ENCODE measurements at places on chromosomes 7 and 10.
A peak's percentile ranks its signal among the peaks of the same experiment; 100 is the strongest.

GRCh38 chr7:87475359-87476178 lies at the start of gene ABCB4:
TSS of gene ABCB4 (minus strand) at chr7:87475680. CDS start at chr7:87475465, 215 bp downstream.
- DNase-seq = no peak

GRCh38 chr7:36583318-36583717 lies 141.0 kb downstream of the AOAH start:
- DNase-seq = no peak

DNA sequence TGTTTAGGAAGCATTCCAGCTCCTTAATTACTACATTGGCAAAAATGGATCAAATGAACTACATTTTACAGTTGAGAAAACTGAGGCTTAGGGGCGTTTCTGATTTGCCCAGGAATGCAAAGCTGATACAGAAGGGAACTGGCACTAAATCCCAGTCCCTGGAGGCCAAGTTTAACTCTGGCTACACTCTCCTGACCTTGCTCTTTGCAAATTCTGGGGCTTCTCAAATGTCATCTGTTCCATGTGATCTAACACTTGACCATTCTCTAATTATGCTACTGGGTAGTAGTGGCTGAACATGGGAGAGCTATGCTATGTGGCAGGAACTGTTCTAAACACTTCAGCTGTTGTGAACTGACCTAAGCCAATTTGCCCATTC lies 11.3 kb upstream of the HABP2 start:
- no peak for DNase-seq

- DNase-seq = no peak
Observed at GRCh38 chr7:96952974-96953391, 52.4 kb upstream of the DLX6 start.

- no peak for DNase-seq
Observed at GRCh38 chr7:154997840-154998370, 5.0 kb downstream of the PAXIP1 start.

- no peak for DNase-seq
Observed at GRCh38 chr7:80619741-80620140, 18.7 kb upstream of the CD36 start.

- no peak for DNase-seq
Observed at GRCh38 chr10:33132626-33133025, 174.6 kb upstream of the ITGB1 start.

DNA sequence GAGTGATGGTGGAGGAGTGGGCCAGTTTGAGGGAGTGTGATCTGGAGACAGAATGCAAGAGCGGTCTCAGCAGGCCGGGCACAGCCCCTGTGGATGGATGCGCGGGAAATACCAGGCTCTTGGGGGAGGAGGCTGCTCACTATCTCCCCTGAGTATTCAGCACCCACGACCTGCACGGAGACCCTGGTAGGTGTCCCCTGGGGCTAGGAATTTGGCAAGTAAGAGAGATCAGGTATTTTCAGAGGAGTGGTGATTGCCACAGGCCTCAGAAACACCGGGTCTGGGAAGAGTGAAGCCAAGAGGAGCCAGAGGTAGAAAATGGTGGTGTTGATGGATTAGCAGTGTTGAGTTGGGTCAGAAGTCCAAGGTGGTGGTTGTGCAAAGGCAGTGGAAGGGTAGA lies 426.3 kb downstream of the PAXIP1 start:
- no peak for DNase-seq

DNA sequence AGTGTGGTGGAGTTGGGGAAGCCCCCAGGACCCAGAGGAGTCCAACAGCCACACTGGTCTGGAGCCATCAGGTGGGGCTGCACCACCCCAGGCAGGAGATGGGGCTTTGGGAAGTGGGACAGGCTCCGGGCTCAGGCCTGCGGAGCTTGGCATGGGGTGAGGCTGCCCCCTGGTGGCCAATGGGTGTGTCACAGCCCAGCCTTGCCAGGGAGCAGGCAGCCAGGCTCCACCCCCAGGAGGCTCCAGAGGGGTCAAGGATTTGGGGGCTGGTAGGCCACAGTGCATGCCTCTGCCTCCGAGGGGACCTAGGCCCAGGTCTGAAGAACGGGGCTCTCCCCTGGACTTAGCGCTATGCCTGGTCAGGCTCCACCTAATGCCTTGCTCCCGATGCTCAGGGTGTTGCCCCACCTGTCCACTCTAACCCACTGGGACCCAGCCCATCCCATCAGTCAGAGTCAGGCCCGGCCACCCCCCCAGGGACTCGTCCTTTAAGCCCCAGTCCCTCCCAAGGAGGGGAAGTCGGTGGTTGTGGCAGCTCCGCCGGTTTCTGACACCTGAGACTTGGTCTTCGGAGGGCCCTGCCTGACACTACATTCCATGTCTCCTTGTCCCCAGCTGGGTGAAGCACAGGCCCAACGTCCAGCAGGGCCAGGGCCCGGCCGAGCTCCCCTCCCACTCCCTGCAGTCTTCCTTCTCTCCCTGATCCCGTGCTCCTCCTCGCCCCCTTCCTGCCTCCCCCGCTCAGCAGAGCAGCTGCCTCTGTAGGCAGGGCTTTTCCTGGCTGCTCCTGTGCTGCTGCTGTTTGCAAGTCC lies 11.3 kb upstream of the SAMD8 start:
- DNase-seq = peak; percentile 91

GRCh38 chr7:39005036-39005435 lies 27.3 kb downstream of the POU6F2 start:
- no peak for DNase-seq

DNA sequence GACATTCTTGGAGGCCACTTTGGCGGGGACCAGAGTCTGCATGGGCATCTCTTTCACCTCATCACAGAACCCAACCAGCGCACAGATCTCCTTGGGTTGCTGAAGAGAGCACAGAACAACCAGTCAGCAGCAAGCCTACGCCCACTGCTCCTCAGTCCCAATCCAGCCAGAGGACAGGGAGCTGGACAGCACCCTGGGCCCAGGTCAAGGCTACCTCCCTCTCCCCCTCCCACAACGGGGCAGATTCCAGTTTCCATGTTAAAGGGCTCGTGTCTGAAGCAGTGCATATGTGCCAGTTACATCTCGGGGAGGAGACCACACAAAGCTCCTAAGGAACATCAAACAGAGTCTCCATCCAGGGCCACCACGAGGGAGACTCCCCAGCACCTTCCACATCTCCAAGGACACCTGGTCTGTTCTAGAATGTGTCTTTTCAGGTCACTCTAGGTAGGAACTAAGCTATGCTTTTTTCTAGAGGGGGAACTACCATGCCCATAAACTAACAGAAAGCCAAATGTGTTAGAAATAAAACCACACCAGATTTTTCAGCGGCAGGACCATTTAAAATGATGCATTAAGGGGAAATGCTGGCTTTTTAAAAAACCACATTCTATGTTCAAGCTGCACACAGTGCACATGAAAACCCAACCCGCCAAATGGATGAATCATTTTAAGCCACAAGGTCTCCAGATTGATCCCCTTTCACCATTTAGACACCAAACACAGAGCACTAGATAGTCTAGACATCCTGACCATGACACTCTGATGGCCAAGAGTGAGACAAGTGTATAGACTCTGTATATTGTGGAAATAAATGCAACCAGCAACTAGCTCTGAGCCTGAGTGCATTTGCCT lies 28.9 kb downstream of the PSAP start:
- DNase-seq = no peak

DNA sequence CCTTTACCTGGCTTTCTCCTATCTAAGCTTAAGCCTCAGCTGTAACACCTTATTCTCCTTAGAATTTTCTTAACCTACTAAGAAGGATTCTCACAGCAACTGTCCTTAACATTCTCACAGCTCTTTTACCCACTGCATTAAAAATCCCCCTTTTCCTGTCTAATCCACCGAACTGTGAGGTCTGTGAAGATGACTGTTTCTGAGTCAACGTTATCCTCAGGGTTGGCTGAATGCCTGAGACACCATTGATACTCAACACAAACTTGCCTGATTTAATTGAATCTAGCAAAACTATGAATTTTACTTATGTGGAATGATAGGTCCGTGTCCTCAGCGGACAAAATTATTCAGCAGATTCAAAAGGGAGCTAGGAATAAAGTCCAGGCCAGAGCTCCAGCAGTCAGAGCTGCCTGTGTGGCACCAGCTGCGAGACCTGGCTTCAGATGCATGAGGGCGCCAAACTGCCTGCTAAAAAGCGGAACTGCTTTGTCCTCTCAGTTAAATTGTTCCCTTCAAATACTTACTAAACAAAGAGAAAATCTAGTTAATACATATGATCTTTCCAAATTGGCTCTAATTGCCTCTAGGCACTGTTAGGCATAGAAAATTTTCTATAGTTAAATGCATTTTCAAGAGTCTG lies 33.4 kb upstream of the VWDE start:
- no peak for DNase-seq

DNA sequence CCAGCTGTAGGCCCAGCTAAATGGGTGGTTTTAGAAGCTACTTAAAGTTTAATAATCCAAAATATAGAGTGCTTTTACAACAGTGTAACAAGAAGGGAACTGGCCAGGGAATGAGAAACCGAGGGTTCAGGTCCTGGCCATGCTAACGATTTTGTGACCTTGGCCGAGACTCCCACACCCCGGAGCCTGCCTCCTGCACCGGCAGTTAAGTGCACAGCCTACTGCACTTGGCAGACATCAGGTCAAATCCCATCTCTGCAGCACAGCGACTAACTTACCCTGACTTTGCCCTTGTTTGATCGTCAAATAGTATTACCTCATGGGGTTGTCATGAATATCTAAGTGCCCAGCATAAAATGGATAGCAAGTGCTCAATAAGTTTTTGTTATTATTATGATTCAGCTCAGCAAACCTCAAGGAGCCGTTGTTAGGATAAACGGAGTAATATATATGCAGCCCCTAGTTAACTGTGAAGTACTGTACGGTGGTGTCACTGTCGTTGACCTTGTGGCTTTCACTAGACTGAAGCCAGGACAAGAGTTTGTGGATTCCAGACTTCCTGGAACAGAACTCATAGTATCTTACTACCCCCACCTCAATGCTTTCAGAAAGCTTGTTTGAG lies 35.5 kb downstream of the LYZL1 start:
- no peak for DNase-seq

- DNase-seq = peak; percentile 85
Observed at GRCh38 chr7:26202019-26202990, 760 bp downstream of the CBX3 start.

- DNase-seq = no peak
Observed at GRCh38 chr7:81714306-81714705, 55.5 kb downstream of the HGF start.

DNA sequence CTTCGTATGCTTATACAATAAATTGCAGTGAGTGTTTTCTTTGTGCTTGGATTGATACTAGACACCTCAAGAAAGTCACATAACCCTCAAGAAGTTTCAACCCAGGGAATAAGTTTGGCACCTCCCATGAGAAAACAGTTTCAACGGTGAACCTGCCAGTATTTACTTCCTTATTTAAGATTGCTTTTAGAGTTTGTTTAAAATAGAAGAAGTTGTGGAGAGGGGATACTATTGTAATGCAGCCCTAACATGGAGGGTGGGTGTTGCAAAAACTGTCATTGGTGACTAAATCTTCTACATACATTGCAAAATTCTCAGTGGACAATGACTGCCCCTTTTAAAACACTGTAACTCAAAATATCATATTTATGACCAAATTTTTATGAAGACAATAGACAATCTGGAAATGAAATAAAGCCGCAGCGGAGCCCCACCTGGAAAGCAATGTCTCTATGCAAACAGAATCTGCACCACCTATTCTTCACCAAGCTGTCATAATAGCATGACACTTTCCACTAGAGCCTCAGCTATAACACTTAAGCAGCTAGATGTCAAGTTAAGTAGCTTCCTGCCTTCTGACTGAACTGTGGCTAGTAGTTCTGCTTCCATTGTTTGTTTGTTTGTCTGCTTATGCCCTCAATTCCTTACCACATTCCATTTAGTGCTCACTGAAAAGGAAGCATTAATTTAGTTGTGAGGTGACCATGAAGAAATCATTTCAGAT lies 98.2 kb downstream of the MDFIC start:
- no peak for DNase-seq

GRCh38 chr7:137798073-137798763 lies 48.6 kb downstream of the DGKI start:
- DNase-seq = no peak

DNA sequence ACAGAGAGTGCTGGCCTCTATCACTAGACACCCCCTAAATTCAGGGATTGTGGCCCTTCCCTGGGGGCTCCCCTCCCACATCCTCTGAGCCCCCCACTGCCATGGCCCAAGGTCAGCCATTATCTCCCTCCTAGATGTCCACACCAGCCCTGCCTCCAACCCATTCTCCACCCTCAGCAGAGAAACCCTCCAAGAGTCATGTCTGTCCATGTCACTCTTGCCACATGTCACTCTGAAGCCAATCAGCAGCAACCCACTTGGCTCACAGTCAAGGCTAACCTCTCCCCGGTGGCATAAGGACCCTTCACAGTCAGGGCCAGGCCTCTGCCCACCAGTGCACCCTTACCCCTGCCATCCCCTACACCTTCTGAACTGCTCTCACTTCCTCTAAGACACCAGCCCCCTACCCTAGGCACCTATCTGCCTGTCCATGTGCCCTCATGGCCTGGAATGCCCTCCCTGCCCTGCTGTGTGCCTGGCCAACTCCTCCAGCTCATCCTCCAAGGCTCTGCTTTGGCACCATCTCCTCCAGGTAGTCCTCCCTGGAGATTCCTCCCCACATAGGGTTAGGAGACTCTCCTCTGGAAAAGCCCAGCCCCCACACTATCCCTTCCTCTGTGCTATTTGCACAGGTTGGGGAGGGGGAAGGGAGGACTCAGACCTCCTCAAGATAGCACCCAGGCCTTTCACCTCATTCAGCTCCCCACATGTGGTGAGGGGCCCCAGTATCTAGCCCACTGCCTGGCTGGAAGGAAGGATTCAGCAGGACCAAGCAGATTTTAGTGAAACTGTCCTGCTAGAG lies 83.7 kb downstream of the GRID1 start:
- DNase-seq = no peak

DNA sequence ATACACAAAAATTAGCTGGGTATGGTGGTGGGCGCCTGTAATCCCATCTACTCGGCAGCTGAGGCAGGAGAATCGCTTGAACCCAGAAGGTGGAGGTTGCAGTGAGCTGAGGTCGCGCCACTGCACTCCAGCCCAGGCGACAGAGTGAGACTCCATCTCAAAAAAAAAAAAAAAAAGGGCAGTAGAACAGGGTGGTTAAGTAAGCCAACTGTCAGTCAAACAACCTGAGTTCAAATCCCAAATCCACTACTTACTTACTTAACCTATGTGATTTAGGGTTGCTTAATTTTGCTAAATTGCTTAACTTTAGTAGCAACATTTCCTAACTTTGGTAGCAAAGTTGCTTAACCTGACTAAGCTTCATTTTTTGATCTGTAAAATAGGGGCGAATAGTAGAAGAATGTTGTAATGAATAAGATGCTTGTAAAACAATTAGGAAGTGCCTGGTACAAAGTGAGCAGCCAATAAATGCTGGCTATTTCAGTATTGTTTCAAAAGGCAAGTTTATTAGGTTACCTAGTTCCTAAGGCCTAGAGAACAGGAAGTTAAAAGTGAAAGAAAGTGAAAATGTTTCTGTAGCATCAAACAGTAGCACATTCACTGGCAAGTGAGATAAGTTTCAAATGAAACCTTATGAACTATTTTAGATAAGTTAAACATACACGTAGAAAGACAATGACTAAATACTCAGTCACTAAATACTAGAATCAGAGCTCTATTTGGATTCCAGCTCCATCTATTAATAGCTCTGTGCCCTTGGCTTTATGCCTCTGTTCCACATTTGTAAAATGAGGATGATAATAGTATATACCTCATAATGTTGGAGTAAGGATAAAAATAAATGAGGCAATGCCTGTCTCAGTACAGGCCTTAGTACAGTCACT lies 64.3 kb downstream of the HOXA1 start:
- DNase-seq = no peak

GRCh38 chr7:114527589-114527988 lies 113.0 kb downstream of the FOXP2 start:
- no peak for DNase-seq

- DNase-seq = no peak
Observed at GRCh38 chr10:124357561-124357885, 61.2 kb downstream of the OAT start.

- no peak for DNase-seq
Observed at GRCh38 chr7:23285657-23286646, 13.2 kb upstream of the MALSU1 start.
